Right atrium auricular region (tissue), 2 donors: ENCODE measurements at places on chromosomes 2 and 18. TPM values are rescaled to one million over a fixed set of nuclear protein-coding genes. Genes with fewer than 3 reads are reported as not detected.

DNA sequence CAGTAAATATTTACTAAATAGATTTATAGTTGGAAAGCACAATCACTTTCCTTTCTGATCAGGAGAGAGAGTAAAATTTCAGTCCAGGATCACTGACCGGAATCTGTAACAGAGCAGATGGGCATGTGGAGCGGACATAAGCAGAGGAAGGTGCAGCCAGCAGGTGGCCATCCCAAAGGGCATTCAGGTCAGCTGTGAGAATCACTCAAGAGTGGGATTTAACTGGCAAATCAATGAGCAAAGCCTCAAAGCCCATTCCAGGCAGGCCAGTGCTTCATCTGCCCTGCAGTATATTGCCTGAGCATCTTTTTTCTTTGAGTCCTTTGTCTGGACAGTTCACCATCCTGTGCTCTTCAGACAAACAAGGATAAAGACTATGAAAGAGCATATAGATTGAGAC, 166.4 kb upstream of the SLC14A2 start:
- no peak for DNase-seq

DNA sequence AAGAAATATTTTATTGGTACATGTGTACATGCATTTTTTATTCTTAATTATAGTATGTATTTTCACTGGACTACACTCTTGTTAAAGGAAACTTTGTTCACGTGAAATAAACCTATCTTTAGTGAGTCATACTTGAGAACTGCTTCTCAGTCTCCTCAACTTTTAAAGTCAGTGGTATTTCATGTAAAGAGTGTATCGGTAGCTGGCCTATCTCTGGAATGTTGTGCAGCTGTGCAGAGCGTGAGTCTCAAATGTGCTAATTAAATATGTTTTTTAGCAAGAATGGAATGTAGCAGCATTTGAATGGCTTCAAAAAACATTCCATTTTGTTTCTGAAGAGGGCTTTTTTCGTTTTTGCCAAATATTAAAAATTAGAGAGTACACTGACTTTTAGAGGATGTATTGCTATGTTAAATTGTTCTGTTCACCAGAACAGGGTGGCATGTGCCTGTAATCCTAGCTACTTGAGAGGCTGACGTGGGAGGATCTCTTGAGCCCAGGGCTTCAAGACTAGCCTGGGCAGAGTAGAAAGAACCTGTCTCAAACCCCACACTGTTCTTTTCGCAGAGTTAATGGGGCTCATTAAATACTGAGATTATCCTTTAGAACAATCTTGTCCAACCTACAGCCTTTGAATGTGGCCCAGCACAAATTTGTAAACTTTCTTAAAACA, 14.3 kb downstream of the SPTBN1 start:
- no peak for DNase-seq

DNA sequence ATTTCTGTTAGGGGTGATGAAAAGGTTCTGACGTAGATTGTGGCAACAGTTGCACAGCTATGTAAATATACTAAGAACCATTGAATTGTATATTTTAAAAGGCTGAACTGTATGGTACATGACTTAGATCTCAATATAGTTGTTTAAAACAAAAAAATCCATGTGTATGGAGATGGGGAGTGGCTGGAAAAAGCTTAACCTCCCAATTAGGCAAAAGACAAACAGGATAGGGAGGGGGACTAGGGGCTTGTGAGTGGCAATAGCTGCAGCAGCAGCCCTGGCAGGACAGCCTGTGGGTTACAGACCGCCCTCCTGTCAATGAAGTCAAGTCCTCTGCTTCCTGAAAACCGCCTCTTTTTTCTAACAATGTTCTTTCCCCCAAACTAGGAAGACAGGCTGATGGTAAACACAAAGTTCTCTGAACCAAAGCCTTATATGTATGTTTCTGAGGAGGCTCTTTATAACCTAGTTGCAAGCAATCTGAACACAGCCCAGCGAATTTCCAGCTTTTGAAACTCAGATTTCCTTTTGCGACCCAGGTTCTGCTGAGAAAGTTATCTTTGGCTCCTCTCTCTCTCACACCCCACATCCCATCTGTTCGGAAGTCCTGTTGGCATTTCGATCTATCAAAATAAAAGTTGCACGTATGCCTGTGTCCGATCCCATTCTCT, 10.3 kb downstream of the ATP8B1 start:
- DNase-seq, result no peak

DNA sequence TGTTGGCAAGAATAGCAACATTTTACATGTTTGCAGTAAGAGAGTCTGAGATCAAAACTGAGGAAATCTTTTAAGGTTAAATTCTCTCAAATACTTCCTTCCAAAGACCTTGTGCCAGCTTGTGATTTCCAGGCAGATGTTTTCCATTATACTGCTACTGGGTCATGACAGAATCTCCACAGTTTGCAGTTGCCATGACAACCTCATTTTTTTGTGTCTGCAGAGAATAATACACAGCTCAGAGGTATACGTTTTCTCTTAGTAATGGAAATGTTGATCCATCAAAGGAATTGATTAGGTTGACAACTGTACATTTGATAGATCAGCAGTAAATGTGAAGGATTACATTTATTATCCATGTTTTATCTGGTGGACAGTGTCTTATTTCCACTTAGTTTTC, 29.1 kb upstream of the CSRNP3 start:
- no peak for DNase-seq

GRCh38 chr18:58770601-58771000, 94.1 kb upstream of the ZNF532 start:
- DNase-seq, result no peak

- no peak for DNase-seq
Measured at GRCh38 chr18:79870301-79871025, 72.7 kb downstream of the KCNG2 start.

SCTR gene
- not detected for total RNA-seq
